ENCODE measurements at places on chromosomes 1 and 21.
A peak's percentile ranks its signal among the peaks of the same experiment; 100 is the strongest.

DNA sequence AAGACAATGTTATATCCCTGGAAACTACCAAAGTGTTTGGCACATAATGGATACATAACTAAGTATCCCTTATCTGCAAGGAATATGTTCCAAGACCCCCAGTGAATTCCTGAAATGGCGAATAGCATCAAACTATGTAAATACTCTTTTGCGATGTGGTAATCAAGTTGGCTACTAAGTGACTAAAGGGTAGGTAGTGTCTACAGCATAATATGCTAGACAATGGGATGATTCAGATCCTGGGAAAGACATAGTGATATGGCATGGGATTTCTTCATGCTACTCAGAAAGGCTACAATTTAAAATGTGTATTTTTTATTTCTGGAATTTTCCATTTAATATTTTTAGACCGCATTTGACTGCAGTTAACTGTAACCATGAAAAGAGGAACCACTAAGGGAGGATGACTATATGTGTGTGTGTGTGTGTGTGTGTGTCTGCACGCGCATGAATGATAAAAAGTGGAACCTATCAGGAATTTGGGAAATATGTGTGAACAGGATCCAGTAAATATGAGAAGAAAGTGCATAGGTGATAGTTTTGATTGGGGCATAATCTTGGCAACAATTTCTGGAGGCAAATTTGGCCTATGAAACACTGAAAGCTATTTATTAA lies 1899.9 kb downstream of the NCAM2 start:
- H3K36me3 ChIP-seq, result no peaks in the 10 kb centered on the region
- H3K27me3 ChIP-seq, result no peaks in the 10 kb centered on the region
- H3K27ac ChIP-seq, result no peak overlapping the region

DNA sequence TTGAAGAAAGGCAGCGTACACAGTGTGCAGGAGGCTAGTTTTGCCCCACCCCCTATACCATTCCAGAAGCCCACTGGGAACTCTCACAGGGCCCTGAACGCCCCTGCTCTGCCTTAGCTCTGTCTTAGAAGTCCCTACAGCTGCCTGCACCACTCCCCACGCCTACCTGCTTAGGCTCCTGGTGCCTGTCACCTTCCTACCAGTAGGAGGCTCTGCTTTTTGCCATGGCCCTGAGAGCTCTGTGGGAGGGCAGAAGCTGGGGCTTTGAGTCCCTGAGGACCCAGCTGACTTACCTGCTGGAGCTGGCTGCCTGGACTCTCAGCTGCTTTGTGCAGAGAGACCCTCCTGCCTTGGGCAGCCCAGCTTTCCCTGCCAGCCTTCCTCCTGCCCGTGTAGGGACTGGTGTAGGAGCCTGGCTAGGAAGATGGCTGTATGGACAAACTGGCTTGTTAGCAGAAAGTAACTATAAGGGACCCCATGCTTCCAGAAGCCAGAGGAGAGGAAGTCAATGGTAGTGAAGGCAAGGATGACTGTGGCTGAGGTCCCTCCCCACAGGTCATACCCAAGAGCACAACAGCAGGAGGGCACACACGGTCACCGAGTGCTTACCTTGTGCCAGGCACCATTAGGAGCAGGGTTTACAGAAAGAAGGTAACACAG lies 9.8 kb upstream of the CELSR2 start:
- H3K4me3 ChIP-seq, result no peak overlapping the region
- H3K4me1 ChIP-seq, result peaks cover 12% of the 10 kb centered on the region
- no peaks in the 10 kb centered on the region for H3K27me3 ChIP-seq

- no peaks in the 10 kb centered on the region for H3K36me3 ChIP-seq
- no peak overlapping the region for H3K27ac ChIP-seq
- no peaks in the 10 kb centered on the region for H3K27me3 ChIP-seq
- H3K4me1 ChIP-seq, result no peaks in the 10 kb centered on the region
- no peak overlapping the region for H3K4me3 ChIP-seq
Measured at GRCh38 chr1:87179851-87180519, 148.7 kb upstream of the LMO4 start.

DNA sequence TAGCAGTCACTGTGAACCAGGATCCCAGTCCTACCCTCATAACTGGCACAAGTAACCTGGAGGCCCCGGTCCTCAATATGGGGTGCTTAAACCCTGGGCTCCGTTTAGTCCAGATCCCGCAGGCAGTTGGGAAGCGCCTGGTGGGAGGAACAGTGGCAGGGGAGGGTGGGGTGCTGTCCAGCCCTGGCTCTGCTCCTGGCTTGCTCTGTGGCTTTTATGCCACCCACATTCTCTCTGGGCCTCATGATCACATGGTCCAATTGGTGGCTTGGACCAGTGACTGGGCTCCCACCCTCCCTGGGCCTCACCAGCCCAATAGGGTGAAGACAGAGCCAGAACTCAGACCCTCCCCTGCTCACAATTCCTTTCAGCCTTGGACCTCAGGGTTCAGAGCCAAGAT lies 2.9 kb downstream of the CD164L2 start:
- H3K4me3 ChIP-seq, result no peak overlapping the region
- H3K27me3 ChIP-seq, result no peaks in the 10 kb centered on the region
- H3K36me3 ChIP-seq, result no peaks in the 10 kb centered on the region
- H3K4me1 ChIP-seq, result no peaks in the 10 kb centered on the region

GRCh38 chr1:205488074-205488723 lies 16.3 kb upstream of the CDK18 start:
- H3K4me1 ChIP-seq, result peaks cover 3% of the 10 kb centered on the region
- peak; percentile 71 for DNase-seq
- H3K27me3 ChIP-seq, result no peaks in the 10 kb centered on the region
- no peaks in the 10 kb centered on the region for H3K36me3 ChIP-seq

DNA sequence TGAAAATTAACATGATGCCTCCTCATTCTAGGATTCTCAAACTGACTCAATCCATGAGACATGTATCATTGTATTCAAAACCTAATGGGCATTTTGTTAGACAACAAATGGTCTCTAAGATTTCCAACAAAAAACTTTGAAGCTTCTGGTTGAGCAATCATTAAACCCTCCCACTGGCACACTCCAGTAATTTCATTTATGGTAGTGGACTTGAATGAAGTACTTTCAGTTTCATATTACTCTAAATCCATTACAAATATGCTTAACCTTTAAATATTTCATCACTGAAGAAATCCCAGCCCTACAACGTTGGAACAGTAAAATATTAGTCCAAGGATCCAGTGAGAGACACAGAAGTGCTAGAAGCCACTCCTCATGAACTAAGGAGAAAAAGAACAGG lies 43.5 kb downstream of the GBP6 start:
- peak overlapping the region; percentile 18 for H3K27ac ChIP-seq
- no peaks in the 10 kb centered on the region for H3K4me1 ChIP-seq
- no peak for DNase-seq
- H3K27me3 ChIP-seq, result no peaks in the 10 kb centered on the region

DNA sequence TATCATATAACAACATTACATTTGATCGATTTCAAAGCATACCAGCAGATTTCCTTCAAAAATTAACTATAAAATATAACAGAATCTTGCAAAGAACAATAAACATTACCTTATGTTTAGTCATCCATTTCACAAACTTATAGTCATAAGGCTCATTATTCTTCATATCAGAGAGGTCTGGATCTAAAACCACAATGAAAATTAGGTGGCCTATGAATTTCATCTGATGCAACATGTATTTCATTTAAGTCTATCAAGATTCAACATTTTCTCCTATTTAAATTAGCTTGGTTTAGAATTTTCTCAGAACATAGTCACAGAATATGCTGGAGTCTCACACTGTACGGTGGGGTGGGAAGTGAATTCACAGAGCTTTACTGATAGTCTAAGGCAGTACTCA lies 49.2 kb downstream of the KYAT3 start:
- H3K4me3 ChIP-seq, result no peak overlapping the region
- no peaks in the 10 kb centered on the region for H3K4me1 ChIP-seq
- H3K36me3 ChIP-seq, result peaks cover 38% of the 10 kb centered on the region
- H3K27ac ChIP-seq, result no peak overlapping the region
- no peak for DNase-seq
- no peaks in the 10 kb centered on the region for H3K27me3 ChIP-seq
